Forelimb muscle (tissue), 1 donor: ENCODE measurements at places on chromosomes 2 and 18. TPM values are rescaled to one million over a fixed set of nuclear protein-coding genes. Genes with fewer than 3 reads are reported as not detected.

Gene KIAA2012
- polyA plus RNA-seq = 0.37 TPM

Gene OR6B2
- not detected for polyA plus RNA-seq

Gene TNFRSF11A
- 2.8 TPM for polyA plus RNA-seq

Gene MOCOS
- 0.14 TPM for polyA plus RNA-seq

Gene ANTXR1
- polyA plus RNA-seq = 123 TPM

Gene PROKR1
- 0.44 TPM for polyA plus RNA-seq

- no peak for DNase-seq
Measured at GRCh38 chr18:46264255-46264654, 160.1 kb downstream of the HAUS1 start.

DNA sequence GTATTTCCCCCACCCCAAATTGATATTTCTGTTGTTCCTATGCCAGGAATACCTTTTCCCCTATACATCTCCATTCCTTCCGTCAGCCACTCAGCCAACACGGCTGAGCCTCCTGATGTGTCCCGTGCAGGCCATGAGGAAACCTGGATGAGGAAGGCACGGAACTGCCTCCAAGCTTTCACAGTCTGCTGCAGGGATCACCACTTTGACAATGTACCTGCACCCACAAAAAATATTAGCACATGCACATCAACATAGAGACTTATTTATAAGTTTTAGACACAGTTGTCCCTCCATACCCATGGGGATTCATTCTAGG is 101.4 kb upstream of the PPP1CB start:
- DNase-seq = no peak

GRCh38 chr2:109560265-109560664 is 53.5 kb downstream of the SEPTIN10 start:
- DNase-seq = no peak

- no peak for DNase-seq
Measured at GRCh38 chr2:36246320-36246990, 109.1 kb upstream of the CRIM1 start.

GRCh38 chr18:79395761-79396404 is at the start of gene NFATC1:
NFATC1 (plus strand) TSS chr18:79395930; CDS start chr18:79396225, 295 bp downstream.
- no peak for DNase-seq

DNA sequence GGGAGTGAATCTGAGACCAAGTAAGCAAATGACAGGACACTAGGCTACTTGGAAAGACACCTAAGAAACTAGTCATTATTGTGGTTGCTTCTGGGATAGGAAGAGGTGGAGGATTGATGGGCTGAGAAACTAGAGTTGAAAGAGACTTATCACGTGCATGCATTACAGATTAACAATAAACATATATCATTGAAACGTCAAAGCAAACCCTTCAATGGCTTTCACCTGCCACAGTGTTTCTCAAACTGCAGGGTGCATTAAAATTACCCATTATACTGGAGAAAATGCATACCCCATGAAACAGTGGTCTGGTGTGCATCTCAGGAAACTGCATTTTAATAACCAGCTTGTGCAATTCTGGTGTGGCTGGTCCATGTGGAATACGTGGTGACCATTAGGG is 318.8 kb downstream of the SMAD2 start:
- DNase-seq = no peak

- no peak for DNase-seq
Measured at GRCh38 chr2:145422576-145422975, 902.7 kb upstream of the ZEB2 start.
